GM03348 (cell line): ENCODE measurements at places on chromosomes 6 and 20.

- no peak for DNase-seq
Observed at GRCh38 chr20:59774921-59775686, 158.3 kb downstream of the SYCP2 start.

DNA sequence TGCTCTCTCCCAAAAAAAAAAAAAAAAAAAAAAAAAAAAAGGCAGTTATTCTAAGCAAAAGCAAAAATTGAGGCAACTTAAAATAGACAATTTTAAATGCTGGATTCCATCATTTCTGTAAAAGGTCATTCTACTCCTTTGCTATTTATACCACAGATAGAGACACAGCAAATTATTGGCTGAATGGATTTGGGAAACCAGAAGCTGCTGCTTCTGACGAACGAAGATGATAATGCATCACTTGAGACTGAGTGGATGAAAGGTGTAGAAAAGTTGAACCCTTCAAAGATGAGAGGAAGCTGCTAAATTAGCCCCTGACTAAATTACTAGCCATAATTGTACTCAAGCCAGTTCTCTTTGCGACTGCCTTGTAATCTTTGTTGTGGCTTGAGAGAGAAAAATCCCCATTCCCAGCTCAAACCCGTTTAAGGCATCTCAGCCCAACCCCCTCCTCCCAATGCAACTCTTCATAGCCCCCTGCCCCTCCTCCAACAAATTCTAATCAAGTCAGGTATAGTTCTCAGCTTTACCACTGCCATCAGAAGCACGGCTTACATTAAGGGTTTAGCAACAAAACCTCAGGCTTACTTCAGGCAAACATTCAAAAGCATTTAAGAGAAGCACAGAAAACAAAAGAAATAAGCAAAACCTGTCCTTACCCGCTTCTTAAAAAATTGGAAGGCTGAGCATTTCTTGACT is 1.0 kb downstream of the SGK1 start:
- no peak for DNase-seq

DNA sequence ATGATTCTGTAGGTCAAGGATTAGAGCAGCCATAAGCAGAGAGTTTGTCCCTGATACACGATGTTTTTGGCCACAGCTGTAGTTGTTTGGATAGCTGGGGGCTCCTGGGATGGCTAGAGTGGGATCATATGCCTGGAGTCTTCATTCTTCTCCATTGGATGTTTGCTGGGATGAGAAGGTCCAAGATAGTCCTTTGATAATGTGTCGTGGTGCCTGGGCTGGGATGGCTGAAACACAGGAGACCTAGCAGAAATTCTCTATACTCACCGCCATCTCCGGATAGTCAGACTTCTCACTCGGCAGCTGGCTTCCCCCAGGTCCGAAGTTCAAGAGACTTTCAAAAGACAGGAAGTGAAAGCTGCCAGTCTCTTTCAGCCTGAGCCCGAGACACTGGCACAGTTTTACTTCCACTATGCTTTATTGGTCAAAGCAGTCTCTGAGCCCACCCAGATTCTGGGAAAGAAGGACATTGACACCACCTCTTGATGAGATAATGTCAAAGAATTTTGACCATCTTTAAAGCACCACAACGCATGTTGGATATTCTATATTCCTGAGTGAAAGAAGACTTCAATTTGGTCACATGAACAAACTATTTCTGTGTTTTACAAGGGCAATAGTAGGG is 16.0 kb downstream of the MARCKS start:
- no peak for DNase-seq

GRCh38 chr6:156774863-156775405 is 2.2 kb upstream of the ARID1B start:
- peak; percentile 39 for DNase-seq

GRCh38 chr6:45970326-45970725 is 45.3 kb downstream of the CLIC5 start:
- no peak for DNase-seq

DNA sequence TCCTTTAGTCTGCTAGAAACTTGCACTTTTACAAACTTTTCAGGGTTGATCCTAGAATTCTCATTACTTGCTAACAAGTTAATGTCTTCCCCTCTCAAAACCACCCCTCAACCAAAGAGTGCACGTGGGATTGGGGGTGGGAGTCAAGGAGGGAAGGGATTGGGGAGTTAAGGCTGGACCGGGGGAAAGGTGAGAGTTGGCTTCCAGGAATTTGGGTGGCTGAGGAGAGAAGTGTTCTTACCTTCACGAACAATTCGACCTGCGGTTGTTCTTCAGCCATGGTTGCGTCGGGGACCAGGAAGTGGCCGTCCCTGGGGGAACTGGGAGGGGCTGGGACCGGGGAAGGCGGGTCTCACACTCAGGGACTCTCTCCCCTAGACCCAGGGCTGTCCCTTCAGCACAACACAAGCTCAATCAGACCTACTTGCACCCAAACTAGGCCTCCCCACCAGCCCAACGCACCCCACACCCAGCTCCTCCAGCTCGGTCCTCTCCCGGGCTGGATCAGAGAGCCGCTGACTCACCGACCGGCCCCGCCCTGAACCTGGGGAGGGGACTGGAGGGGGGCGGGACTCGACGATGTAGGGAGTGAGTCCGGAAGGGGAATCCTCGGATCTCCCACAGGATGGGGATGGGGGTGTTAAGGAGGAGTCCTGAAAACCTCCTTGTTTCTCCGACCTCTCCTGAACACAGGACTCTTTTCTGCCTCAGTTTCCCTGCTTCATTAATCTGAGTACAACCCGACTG is at the start of gene CLIC1:
Gene CLIC1, minus strand, starts transcription at position 510 of the 747 bp plus-strand sequence. Its CDS starts 230 bp downstream, at position 280.
- DNase-seq, result peak; percentile 94

DNA sequence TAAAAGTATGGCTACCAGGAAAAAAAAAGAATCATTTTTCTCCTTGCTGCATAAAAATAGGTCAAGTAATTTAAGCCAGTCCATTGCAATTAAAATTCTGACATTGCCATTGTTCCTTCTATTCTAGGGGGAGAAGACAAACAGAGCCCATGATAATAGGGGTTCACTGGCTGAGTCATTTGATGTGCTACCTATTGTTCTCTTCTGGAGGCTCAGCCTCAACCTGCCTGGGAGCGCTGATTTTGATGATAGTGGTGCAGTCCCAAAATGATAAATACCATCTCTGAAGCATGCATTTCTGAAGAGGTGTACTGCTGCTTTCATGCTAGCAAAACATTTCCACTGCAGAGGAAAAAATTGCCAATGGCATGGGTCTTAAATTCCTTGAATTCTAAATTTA is 5.8 kb downstream of the CITED2 start:
- DNase-seq, result no peak
